ACHN (cell line): ENCODE measurements at places on chromosomes 3 and 15.

- no peak for DNase-seq
Observed at GRCh38 chr3:53402326-53402725, 55.0 kb upstream of the DCP1A start.

DNA sequence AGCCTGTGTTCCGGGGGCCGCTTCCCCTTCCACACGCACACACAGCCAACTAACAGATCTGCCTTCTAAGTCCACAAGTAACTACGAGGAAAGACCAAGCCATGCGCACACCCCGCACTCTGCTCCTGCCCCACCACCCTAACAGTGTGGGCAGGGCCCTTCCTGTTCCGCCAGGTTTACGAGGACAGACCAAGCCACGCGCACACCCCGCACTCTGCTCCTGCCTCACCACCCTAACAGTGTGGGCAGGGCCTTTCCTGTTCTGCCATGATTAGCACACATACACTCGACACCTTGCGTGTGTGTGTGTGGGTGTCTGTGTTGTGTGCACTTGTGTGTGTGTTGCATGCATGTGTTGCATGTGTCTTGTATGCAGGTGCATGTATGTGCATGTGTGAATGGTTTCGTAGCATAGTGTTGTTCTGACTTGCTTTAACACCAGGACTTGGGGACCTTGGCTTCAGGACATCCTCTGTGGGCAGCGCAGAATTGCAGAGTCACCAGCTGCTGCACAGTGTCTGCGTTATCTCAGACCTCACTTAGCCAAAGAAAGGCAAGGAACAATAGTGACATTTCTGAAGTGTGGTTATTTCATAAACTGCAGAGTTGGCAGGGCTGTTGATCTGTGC, 114.4 kb downstream of the CHSY1 start:
- DNase-seq: no peak

DNA sequence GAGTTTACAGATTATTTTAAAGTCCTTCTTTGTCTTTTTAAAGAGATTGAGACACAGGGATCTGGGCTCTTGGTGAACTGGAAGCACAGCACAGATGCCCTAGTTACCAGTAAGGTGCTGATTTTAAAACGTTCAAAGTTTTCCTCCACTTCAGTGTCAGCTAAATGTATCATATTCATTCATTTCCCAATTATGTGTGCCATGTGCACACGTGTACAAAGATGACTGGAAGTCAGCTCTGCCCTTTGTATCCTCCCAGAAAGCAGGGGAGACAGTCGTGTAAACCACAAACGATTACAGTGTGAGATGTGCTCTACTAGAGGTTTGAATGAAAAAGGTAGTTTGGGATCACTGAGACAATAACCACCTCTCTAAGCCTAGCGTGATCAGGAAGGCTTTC, 730 bp downstream of the ZKSCAN7 start:
- DNase-seq: no peak

- no peak for DNase-seq
Observed at GRCh38 chr15:91704343-91704742, 149.2 kb upstream of the SLCO3A1 start.

DNA sequence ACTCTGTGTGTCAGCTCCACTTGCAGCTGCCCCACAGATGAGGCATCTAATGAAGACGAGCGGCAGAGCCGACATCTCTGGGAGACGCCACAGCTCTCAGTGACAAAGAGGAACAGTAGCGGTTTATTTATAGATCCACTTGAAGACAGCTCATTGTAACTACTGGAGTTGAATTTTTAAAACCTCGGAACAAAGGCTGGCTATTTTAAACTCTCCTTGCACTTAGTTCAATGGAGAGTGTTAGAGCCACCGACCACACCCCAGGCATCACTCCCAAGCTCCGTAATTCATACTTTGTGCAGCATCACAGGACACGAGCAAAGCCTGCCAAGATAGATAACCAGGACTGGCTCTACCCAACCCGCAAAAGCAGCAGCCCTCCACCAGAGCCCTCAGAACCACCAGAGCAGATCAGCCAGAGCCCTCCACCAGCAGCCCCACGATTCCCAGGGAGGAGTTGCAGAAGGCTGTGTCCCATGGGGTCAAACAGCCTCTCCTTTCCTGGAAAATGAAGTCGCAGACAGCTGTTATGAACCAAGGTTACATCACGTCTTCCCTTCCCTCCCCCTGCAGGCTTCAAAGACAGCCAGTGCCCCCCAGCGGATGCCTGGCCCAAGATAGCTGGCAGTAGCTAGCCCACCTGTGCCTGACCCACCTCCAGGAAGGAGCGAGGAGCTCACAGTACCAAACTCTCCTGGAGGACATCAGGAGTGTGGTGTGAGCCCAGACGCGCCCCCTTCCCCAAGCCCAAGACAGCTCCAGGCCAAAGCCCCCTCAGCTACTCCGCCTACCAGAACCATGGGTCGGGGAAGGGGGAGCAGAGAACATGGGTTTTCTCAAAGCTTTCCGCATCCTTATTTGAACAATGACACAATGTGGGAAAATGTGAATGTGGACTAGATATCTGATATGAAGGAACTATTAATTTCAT, 45.7 kb downstream of the POC1A start:
- DNase-seq: no peak

DNA sequence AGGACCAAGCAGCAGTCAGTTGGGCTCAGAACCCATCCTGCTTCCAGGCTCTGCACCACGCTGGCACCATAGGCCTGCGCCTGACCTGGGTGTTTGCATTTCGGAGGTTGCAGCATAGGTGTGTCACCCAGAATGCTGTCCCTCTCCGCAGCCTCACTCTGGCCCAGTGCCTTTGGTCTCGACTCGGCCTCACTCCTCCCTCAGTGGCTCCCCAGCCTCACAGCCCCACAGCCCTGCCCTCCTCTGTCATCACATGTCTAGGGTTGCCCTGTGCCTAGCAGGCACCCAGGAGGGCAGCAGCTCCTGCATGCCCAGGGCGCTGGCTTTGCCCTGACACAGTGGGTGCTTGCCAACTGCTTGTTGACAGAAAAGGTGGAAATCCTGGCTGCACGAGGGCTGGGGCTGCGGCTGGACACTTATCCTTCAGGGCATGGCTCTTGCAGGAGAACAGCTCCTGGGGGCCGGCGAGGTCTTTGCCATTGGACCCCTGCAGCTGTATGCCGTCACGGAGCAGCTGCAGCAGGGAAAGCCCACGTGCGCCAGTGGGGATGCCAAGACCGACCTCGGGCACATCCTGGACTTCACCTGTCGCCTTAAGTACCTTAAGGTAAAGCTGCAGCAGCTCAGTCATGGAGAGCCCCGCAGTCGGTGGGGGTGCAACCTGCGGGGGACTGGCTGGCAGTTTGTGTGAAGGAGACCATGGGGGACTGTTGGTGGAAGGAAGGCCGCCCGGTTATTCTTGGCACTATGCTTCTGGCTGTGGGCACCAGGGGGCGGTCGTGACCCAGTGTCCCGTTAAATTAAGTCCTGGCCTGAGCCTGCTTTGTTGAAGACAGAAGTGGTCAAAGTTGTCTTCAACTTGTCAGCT, 16.2 kb downstream of the NISCH start:
- DNase-seq: peak; percentile 22

- no peak for DNase-seq
Observed at GRCh38 chr3:132622761-132623160, 25.7 kb downstream of the ACKR4 start.

DNA sequence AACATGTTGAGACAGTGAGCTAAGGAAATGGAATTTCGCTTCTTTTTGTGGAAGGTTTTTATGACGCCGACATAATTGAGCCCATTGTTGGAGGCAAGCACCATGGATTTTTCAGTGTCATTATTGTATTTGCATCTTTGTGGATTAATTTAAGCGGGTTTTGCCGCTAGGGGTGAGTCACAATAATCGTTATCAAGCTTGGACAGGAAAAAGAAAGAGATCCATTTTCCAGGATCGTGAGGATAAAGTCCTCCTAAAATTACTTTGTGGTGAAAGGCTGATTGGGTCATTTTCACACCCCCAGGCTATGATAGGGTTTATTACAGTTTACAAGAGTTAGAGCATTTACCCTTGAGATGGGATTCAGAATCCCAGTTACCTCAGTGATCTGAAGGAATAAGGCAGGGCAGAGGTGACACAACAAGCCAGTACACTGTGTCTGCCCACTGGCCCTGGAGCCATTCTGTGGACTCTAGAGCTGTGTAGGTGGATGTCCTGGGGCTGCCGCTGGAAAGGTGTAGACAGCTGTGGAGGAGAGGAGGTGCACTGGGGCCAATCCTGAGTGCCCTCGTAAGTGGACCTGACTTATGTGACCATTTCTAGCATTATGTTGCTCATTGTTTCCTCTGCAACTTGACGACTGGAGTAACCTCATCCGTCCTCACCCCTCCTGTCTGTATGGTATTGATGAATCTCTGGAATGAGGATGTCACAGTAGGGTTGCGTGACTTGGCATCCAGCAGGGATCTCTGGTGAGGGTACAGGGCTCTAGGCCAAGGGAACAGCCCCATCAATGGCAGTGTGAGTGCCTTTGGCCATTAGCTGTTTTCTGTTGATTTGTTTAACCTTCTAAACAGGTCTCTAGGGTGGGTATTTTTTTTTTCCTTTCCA, 370.1 kb downstream of the LRTM1 start:
- DNase-seq: no peak

DNA sequence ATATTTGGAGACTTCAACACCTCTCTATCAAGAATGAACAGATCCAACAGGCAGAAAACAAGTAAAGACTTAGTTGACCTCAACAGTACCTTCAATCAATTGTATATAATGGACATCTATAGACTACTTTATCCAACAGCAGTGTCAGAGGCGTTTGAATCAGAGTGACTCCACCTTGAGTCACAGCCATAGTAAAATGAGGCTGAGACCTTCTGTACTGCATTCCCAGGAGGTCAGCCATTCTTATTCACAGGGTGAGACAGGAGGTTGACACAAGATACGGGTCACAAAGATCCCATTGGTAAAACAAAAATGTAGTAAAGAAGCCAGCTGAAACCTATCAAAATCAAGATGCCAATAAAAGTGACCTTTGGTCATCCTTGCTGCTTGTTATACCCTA, 299.8 kb downstream of the CNTN3 start:
- no peak for DNase-seq

DNA sequence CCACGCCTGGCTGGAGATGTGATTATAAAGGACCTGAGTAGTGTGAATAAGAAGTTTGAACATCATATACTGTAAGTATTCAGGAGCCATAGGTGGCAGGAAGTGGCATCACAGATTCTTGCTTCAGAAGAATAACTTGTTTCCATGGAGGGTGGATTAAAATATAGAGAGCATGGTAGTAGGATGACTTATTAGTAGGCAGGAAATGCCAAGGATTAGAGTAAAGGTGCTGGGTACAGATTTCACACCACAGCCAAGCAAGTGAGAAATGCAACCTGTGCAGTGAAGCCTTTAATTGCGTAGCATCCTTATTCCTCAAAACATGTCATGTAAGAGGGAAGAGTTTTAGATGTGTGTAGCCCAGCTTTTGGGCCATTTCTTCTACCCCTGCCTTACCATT, 30.8 kb downstream of the IFT122 start:
- DNase-seq: no peak

GRCh38 chr15:35206060-35206675, 121.1 kb upstream of the NANOGP8 start:
- peak; percentile 8 for DNase-seq

- no peak for DNase-seq
Observed at GRCh38 chr15:75136118-75136517, 65.6 kb upstream of the C15orf39 start.
